ENCODE measurements at places on chromosomes 1 and 21.

GRCh38 chr1:168454211-168454815, 89.5 kb downstream of the XCL2 start:
- DNase-seq: no peak

- no peak for DNase-seq
Observed at GRCh38 chr21:29193901-29194300, 63.5 kb downstream of the MAP3K7CL start.

DNA sequence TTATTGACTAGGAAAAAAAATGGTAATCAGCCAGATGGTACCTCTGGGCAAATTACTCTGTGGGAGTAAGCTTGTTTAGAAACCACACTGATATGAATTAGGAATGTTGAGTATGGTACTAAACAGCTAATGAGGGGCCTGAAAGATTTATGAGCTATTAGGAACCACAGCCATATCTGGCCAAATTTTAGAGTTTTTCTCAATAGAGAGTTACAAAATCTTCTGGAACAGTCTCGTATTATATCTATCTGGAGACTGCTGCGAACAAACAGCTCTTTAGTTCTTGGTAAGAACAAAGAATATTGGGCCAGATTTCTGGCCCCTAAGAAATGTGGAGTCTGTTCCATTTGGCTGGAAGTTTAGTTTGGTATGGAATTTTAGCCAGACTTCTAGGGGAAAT, 4.9 kb upstream of the PODN start:
- DNase-seq: no peak

GRCh38 chr1:6263716-6264115, 2.8 kb upstream of the GPR153 start:
- no peak for DNase-seq

GRCh38 chr1:112743174-112744008, 28.3 kb upstream of the PPM1J start:
- DNase-seq: no peak

DNA sequence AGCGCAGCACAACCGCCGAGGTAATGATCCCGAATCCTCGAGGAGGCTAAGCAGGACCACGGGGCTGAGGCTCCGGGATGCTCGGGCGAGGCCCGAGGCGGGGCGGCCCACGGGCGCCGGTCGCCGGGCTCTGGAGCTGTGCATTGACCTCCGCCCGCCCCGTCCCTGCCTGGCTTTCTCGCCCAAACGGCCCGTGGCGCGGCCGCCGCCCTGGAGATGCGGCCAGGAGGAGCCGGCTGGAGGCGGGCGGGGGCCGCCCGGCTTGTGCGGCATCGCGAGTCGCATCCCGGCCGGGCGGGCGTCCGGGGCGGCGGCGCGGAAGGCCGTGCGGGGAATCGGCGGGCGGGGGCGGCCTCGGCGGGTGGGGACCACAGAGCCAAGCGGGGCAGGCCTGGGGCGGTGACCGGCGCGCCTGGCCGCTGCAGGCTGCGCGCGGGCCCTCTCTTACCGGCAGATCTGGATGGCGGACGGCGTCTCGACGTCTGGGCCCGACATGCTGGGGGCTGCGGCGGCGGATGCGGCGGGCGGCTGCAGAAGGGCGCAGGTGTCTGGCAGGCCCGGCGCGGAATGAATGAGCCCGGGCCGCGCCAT, 663 bp downstream of the ACOT7 start:
- DNase-seq: no peak

GRCh38 chr1:86912281-86912900, 1.5 kb downstream of the SELENOF start:
- no peak for DNase-seq

GRCh38 chr21:25491267-25491666, 116.0 kb downstream of the MRPL39 start:
- no peak for DNase-seq

DNA sequence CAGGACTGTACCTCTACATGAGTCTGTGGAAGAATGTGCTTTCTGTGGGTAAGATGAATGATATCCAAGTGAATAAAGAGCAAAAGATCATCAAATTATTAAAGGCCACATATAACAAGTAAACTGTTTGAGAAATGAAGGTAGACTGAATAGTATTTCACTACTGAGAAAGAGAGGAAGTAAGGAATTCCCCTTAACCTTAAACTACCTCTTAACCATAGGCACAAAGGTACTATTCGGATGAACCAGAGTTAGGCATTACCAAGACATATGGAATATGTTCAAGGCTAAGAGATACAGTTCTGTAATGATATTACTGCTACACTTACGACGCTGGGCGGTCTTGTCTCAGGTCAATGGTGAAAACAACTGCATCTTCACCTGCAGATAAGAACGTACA, 25.5 kb downstream of the DCAF8 start:
- no peak for DNase-seq

GRCh38 chr21:45040739-45041138, 33.6 kb upstream of the ADARB1 start:
- no peak for DNase-seq

GRCh38 chr1:102640312-102640711, 468.0 kb downstream of the COL11A1 start:
- no peak for DNase-seq

DNA sequence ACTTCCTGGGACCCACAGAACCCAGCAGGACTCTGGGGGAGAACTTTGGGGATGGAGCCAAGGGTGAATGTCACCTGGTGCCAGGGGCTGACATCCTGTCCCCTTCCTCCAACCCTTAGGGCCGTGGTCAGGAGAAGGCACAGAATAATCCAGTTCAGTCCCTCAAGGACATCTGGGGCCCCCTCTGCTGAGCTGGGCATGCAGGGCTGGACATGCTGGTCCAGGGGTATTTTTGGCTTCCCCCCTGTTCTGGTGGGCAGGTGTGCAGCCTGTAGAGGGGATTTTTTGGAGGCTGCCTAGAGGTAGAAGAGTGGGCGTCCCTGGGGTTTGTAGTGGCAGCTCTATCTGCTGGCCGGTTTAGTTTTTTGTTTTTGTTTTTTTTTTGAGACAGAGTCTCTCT, 3.4 kb upstream of the CROCC start:
- no peak for DNase-seq

DNA sequence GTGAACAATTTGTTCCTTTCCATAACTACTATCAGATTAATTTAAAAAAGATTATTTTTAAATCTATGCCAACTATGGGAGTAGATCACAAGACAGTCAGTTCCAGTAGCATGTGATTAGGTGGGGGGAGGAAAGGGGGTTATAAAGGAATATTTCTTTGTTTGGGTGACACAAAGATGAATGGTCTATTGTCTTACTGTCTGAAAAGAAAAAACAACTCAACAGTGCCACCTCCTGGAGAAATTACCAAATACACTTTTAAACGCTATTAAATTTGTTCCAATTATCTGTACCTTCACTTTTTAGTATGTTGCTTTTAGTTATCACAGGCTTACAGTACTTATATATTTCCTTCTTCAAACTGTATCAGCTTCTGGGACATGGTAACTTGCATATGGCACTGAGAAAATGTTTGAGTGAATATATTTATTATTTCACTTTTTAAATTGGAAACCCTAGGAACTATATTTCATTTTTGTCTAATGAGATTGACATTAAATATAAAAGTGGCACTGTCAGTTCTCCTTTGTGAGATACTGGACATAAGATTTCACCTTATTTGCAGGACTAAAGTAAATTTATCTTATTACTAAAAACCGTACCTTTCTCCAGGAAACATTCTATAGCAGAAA, 1.7 kb upstream of the SORT1 start:
- no peak for DNase-seq

GRCh38 chr1:109882288-109883245, 28.1 kb upstream of the CSF1 start:
- no peak for DNase-seq

GRCh38 chr1:4407851-4408250, 246.6 kb upstream of the AJAP1 start:
- no peak for DNase-seq

GRCh38 chr1:207628776-207629175, 16.2 kb upstream of the CR1L start:
- no peak for DNase-seq

GRCh38 chr21:46144464-46145070, 10.8 kb downstream of the FTCD start:
- DNase-seq: no peak

DNA sequence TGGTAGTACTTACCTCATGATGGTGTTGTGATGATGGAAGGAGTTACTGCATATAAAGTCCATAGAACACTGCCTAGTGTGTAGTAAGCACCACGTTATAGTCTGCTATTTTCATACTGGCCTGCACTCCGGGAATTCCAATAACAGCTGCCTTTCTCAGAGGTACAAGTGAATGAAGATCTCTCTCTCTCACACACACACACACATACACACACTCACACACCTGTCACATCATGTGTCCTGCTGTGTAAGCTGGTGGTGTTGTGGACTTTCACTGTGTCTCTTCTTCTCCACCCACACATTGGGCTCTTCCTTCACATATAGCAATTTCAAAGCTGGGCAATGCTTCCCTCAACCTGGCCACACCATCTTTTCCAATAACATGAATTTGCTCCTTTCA, 33.4 kb upstream of the ST6GALNAC5 start:
- DNase-seq: no peak

GRCh38 chr1:208083715-208084085, 160.5 kb downstream of the PLXNA2 start:
- DNase-seq: no peak

GRCh38 chr1:201553496-201554189, 14.7 kb downstream of the NAV1 start:
- no peak for DNase-seq

DNA sequence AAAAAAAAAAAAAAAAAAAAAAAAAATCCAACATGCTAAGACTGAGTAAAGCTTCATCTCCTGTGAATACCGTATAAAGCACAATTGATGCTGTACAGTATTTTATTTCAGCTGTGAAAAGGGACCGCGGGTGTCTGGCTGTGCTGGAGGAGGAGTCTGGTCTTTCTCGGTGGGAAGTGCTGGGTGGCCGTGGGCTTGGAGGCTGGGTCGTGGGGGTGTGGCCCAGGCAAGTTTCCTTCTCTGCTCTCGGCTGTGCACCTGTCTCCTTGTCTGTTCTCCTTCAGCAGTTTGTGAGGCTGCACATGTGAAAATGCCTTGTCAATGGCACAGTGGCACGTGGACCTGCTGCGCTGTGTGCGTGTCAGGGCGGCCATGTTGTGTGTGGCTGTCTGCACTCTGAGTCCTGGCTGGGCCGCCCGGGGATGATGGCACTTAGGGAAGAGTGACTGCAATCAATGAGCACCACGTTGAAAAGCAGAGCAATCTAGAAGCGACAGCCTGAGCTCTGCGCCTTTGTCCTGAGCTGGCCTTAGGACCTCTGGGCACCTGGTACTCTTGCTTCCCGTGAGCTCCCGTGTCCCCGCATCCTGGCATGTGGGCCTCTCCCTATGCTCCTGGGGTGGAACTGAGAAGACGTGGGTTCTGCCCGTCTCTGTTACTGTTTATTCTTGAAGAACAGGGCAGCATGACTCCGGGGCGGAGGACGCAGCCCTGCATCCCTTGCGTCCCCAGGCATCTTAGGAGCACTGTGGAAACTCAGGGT, 14.5 kb downstream of the AGPAT3 start:
- no peak for DNase-seq

- DNase-seq: no peak
Observed at GRCh38 chr1:160197231-160197630, 6.9 kb downstream of the CASQ1 start.

GRCh38 chr1:239337799-239338430, 48.5 kb upstream of the CHRM3 start:
- DNase-seq: no peak

GRCh38 chr1:154463512-154463990, 38.5 kb upstream of the TDRD10 start:
- DNase-seq: no peak

DNA sequence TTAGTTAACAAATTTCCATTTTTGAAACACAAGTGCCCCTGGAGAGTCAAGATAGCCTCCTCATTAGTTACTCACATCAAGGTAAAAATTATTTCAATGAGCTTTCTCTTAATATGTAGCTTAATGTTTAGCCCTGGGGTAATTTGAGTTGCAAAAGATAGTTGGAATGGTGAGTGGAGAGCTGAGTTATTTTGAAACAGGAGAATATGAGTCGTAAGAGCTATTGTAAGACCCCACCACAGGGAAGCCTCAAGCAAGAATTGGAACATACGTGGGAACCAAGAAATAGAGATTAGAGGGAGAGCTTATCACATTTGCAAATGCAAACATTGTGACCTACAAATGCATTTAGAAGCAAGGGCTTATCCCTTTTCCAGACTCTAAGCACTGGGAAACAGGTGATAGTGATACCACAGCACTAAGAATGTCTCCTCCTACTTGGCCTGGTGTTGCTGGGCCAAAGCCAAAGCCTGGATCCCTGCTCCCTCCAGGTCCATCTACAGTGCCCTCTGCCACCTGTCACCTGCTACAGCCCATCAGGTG, 635.1 kb downstream of the PTPRC start:
- no peak for DNase-seq

- DNase-seq: no peak
Observed at GRCh38 chr1:238991765-238992495, 394.4 kb upstream of the CHRM3 start.

- no peak for DNase-seq
Observed at GRCh38 chr1:37797750-37798345, 4.2 kb downstream of the MANEAL start.

DNA sequence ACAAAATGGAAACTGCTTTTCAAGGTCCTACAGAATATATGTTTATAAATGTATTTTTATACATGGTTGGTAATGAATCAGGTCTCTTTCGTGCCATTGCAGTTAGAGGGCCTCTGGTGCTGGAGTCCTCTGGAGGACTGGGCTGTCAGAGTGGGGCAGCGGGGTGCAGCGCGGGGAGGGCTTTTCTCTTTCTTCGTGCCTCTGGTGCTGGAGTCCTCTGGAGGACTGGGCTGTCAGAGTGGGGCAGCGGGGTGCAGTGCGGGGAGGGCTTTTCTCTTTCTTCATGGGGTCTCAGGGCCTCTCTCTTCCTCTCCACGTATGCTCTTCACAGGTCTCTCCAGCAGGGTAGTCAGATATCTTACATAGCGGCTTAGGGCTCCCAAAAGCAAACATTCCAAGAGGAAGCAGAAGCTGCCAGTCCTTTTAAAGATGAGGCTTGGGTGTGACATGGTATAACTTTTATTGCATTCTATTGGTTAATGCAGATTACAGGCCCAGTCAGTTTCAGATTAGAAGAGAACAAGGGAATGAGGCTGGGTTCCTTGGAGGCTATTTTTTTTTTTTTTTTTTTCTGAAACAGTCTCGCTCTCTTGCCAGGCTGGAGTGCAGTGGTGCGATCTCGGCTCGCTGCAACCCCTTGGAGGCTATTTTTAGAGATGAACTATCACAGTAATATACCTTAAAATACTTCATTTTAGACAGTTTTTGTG, 13.1 kb downstream of the SDCCAG8 start:
- no peak for DNase-seq

- no peak for DNase-seq
Observed at GRCh38 chr1:229208481-229208880, 62.4 kb upstream of the RAB4A start.
